ENCODE measurements at places on chromosomes 1 and 21.

DNA sequence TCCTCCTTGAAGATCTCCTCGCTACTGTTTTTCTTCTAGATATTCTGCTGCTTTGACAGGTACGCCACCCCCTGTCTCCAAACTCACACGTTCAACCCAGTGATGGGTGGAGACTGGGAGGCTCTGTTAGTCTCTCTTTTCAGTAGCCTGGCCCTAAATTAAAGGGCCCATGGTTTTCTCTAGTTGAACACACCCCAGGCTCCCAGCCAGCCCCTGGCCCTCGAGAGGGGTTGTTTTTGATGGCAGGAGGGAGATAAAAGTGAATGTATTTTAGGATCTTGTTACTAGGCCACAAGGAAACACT is 21.6 kb upstream of the CLDN14 start:
- DNase-seq: no peak

DNA sequence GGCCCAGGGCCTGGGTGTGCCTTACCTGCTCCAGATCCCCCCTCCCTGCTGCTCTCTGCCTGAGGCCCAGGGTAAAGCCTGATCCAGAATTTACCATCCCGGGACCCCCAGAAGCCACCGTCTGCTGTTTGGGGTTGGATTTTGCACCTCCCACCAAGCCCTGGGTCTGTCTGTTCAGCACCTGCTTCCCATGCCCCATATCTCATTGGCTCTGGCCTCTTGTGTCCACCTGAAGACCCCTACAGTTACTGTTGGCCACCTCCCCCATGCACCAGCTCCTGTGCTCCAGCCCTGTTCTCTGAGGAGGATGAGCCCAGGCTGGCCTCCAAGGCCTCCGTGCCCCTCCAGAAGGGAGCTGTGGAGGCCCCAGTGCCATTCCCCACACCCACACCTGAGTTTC is 113.9 kb downstream of the GRIK3 start:
- no peak for DNase-seq

DNA sequence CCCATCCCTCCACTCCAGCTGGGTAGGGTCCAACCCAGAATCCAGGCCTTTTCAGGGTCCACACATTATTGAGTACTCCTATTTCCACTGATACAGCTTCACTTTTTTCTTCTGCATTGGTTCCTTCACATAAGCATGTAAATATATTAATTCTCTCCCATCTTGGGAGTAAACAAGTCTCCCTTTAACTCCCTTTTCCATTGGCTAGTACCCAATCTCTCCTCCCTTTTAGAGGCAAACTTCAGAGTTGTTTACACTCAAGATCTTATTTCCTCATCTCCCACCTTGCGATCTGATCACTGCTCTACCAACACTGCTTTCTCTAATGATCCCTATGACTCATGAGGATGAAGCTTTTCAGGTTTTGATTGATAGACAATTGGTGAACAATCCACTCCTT is 20.3 kb downstream of the DMAP1 start:
- no peak for DNase-seq

GRCh38 chr1:21773585-21773984 is 9.4 kb downstream of the USP48 start:
- no peak for DNase-seq

- DNase-seq: no peak
Observed at GRCh38 chr1:45772971-45773370, 22.5 kb upstream of the IPP start.

DNA sequence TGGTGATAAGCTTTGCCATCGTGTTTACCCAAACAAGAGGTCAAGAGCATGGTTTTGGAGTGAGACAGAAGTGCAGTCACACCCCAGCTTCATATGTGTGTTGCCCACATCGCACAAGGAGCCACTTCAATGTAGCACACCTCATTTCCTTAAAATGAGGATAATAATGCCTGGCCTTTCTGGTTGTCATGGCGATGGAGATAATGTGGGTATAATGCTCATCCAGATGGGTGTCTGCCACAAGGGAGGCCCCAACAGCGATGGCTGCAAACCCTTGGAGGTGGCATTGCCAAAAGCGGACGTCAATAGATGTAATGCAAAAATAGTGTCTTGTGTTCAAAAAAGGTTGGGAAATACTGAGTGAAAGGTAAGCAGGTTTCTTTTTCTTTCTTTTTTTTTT is 83.1 kb upstream of the AJAP1 start:
- no peak for DNase-seq

GRCh38 chr1:173009597-173009996 is 41.1 kb downstream of the TNFSF18 start:
- DNase-seq: no peak

DNA sequence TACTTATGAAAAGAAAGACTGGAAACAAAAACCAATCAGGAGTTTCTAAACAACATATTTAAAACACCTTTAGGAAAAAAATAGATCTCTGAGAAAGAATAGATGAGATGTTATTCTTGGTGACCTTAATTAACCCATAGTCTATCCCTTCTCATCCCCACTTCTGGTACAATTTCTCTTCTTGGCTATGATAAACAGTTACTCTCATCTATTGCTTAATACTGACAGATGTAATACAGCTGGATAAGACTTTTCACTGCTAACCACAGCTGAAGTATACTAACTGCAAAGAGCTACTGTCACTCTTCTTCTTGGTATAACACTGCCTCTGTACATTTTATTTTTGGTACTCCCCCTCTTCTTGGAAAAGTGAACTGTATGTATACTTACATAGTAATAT is 15.2 kb downstream of the EXTL2 start:
- no peak for DNase-seq

DNA sequence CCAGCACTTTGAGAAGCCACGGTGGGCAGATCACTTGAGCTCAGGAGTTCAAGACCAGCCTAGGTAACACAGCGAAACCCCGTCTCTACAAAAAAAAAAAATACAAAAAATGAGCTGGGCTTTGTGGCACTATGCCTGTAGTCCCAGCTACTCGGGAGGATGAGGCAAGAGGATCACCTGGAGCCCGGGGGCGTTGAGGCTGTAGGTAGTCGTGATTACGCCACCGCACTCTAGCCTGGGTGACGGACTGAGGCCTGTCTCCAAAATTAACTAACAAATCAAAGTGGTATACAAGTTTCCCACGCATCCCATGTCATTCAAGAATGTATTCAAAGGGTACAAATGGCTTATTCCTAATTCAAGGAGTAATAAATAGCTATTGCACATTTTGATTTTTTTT is 2.4 kb downstream of the AUNIP start:
- no peak for DNase-seq

- no peak for DNase-seq
Observed at GRCh38 chr1:37233606-37234005, 199.3 kb upstream of the GRIK3 start.
